ENCODE measurements at places on chromosomes 1 and 21.

DNA sequence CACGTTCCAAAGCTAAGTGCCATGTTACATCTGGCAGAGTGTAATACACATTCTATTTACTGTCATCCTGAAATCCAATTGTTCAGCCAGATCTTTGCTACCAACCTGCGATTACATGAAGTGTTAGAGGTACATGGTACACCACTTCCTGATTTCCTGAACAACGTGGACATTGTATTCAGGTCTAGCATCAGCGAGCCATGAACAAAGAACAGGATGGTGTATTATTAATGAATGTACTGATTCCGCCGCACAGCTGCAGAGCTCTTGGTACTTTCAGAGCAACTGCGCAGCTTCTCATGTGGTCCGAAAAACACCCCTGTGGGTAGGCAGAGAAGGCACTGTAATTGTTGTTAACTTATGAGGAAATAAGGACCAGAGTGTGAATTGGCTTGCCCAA is 511.4 kb downstream of the AJAP1 start:
- no peak for DNase-seq

- DNase-seq, result no peak
These were observed 29.4 kb upstream of the RBM15 start for GRCh38 chr1:110309767-110310166.

DNA sequence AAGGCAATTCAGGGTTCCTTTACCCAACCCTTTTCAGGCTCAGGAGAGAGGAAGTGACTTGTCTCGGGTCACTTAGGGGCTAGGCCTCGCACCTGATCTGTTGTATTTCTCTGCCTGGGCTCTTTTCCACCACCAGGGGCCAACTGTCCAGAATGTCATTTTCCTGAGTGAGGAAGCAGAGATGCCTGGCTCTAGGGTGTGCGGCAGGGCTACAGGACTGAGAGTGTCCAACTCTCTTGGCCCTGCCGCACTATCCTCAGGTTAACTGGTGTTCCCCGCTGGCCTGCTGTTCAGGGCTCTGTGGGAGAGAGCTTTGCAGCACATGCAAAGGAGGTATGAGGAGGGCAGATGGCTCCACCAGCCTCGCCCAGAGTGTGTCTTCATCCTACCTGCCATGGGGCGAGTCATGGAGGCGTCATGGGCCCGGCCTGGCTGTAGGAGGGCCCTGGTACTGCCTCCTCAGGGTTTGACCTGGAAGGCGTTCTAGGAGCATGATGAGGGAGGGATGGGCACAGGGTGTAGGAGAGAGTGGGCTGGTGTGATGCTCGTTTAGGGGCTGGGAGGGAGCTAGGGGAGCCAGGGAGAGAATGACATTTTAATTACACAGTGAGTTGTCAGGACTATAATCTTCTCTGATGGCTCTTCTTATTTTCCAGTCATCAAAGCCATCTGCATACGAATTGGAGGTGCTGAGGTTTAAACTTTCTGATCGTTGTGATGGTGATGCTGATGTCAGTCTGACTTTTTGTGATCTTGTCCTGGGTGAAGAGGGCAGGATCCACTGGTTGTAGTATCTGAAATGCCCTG is 128.3 kb downstream of the NOS1AP start:
- no peak for DNase-seq

DNA sequence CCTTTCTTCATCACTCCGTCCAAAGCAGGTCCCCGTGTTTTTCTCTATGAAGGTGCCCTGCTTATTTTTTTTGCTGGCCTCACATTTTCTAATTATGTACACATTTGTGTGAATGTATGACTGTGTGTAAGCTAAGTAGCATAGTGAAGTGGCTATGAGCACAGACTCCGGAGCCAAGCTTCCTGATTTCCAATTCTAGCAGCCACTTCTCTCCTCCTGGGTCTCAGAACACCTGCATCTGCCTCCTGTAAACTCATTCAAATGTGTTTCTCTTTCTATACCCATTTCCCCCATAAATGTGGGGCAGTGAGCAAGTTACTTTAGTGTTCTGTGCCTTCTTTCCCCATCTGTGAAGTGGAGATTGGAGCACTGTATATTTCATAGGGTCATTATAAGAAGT is 2.1 kb downstream of the SLAMF6 start:
- DNase-seq, result no peak

DNA sequence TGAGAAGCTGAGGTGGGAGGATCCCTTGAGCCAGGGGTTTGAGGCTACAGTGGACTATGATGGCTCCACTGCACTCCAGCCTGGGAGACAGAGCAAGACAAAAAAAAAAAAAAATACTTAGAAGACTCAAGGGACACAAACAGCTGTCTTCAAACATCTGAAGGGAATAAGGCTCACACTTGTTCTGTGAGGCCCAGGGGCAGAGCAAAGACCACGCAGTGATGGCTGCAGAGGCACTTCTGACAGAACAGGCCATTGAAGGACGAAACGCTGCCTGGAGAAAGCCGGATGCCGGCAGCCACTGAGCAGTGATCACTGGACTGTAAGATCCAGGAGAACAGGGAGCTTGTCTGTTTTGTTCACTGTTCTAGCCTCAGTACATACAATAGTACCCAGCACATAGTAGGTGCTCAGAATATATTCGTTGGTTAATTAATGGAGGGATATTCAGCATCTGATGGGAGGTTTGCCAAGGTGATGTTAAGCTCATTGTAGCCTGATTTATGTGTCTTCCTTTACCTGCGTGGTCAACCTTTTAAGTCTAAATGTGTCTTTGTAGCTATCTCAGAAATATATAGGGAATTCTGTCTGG is 12.1 kb upstream of the NDC1 start:
- no peak for DNase-seq

GRCh38 chr1:92315766-92316599 is 17.1 kb downstream of the RPAP2 start:
- no peak for DNase-seq

DNA sequence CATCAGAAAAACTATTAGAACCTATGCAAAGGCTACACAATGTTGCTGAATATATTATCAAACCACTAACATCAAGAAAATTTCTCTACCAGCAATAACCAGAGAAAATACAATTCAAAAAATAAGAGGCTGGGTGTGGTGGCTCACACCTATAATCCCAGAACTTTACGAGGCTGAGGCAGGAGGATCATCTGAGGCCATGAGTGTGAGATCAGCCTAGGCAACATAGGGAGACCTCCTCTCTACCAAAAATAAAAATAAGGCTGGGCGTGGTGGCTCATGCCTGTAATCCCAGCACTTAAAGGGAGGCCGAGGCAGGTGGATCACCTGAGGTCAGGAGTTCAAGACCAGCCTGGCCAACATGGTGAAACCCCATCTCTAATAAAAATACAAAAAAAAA is 16.9 kb upstream of the PUM1 start:
- no peak for DNase-seq

GRCh38 chr1:221806236-221806635 is 64.3 kb upstream of the DUSP10 start:
- no peak for DNase-seq

- peak; percentile 76 for DNase-seq
These were observed 2.5 kb downstream of the ARHGEF19 start for GRCh38 chr1:16209847-16210407.

- DNase-seq, result peak; percentile 56
These were observed at the start of gene PRKAA2 for GRCh38 chr1:56644919-56645676. TSS of gene PRKAA2 (plus strand) at chr1:56645314. CDS start at chr1:56645388, 74 bp downstream.
